ENCODE measurements at places on chromosomes 1 and 21.
A peak's percentile ranks its signal among the peaks of the same experiment; 100 is the strongest.

DNA sequence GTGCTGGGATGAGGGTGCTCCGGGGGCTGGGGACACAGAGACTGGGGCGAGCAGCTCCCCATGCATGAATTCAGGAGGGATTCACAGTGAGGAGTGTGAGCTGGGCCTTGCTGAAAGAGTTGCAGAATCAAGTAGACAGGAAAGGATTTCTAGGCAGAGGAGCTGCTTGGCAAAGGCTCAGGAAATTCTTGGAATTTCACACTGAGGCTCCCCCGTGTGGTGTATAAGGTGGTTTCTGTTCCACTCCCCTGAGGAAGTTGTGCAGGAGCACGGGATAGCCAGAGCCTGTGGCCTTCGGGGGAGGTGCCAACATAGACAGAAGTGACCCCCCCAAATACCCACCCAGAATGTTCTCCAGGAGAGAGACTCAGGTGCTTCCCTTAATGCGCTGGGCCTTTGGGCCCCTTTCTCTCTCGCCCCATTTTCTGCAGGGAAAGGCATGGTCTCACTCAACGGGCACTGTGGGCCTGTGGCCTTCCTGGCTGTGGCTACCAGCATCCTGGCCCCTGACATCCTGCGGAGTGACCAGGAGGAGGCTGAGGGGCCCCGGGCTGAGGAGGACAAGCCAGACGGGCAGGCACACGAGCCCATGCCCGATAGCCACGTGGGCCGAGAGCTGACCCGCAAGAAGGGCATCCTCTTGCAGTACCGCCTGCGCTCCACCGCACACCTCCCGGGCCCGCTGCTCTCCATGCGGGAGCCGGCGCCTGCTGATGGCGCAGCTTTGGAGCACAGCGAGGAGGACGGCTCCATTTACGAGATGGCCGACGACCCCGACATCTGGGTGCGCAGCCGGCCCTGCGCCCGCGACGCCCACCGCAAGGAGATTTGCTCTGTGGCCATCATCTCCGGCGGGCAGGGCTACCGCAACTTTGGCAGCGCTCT, 58.5 kb upstream of the ACTL8 start:
- DNase-seq = peak; percentile 36

DNA sequence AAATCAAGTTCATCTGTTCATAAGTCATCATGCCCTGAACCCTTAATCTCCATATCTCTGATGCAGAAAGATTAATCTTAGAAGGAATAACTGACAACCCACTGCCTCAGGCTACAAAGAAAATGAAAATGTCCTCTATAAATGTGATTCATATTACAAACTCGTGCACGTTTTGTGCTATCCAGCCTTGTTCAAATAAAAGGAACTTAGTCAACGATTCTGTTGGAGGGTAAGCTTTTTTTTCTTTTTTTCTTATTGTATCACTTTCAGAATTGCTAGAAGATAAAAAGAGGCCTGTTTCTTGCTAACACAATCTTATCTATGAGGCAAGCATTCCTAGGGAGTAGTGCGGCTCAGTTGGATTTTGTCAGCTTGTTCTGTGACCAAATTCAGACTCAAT, 228.4 kb downstream of the TM2D1 start:
- DNase-seq = no peak

DNA sequence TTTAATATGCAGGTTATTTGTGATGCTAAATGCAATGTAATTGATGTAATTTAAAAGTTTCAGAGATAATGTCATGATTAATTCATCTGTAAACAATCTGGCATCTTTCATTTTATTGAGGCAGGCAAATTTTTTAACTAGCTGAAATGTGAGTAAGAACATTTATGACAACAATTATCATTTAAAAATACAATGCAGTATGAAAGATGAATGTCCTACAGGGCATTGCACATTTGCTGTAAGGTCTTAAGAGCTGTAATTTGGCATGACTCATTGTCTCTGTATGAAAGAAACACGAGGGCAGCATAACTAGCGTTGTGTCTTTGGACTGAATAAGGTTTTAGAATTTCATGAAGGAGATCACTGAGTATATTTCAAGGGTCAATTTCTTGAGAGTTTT, 642.8 kb downstream of the PLA2G4A start:
- no peak for DNase-seq

- no peak for DNase-seq
Observed at GRCh38 chr1:172640111-172640510, 18.8 kb upstream of the FASLG start.

DNA sequence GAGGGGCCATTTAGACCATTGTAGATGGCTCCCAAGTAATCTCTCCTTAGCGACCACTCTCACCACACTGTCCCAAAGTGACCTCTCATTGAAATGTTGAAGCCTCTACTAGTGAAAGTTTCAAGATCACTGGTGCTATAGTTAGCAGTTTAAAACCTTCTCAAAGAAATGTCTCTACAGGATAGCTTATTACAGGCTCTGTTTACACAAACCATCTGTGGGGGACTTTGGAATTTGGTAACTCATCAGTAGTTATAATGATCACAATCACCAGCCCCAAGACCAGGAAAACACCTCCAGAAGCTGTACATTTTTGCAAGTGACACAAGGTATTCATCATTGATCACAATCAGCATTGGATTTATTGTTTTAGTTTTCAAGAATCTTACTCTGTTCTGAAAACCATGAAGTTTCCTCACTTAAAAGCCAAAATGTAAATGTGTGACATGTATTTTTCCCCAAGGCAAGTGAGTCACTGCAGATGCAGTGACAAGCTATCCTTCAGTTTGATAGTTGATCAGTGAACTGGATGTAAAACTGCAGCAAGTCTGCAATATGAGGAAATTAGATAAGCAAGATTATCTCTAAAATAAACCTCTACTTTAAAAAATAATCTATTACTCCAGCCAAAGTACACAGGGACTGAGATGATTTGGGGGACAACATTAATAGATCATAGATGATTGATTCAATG, 41.9 kb downstream of the C21orf91 start:
- DNase-seq = no peak

DNA sequence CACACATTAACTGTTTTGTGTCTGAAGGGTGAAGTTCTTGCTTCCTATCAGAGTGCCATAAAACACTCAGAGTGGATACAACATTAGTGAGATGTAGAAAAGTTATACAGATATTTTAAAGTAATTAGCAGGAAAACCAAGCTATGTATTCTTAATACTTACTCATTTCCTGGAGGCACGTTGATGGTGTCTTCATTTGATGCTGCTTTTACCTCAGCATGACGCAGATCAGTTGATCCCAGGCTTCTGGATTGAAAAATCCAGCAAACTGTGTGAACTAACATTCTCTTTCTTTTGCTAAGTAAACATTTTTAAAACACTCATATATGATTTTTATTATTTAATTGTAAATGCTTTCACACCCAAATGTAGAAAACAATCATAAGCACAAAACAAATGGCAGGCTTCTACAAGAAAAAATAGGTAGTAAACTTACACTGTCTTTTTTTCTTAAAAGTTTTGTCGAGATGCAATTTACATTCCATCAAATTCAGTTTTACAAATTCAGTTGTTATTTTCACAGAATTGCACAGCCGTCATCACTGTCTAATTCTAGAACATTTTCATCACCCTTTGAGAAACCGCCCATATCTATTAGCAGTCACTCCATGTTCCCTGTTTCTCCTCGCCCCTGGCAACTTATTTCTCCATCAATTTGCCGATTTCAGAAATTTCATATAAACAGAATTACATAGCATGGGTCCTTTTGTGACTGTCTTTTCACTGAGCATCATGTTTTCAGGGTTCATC, 198.9 kb downstream of the LRRC7 start:
- DNase-seq = no peak

DNA sequence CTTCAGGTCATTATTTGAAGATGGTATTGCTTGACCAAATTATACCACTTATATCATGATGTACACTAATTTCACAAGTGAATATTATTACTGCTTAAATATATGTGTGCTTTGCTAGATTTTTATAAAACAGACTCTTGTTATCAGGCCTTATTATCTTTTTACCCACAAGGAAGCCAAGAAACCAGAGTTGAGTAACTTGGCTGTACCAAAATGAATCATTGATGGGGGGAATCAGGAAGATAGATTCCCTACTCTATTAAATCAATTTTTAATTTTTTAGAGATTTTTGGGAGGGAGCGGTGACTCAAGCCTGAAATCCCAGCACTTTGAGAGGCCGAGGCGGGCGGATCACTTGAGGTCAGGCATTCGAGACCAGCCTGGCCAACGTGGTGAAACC, 16.0 kb upstream of the SCCPDH start:
- DNase-seq = no peak

GRCh38 chr1:151534662-151535278, 5.3 kb upstream of the TUFT1 start:
- no peak for DNase-seq

DNA sequence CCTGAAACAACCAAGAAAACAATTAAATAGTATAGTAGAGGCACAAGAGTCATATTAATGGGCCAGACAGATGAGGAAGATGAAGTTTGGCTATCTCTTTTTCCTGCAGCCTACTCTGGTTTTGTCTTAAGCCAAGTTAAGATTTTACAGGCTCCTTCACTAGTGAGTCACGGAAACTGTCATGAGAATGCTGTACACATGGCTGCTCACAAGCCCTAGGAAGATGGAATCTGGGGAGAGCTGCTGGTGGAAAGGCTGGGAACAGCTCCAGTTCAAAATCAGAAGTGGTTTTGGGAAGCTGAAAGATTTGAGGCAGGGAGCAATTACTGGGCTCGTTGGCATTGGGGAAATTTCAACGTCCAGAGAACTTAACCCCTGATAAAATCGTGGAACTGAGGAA, 46.4 kb upstream of the S1PR1 start:
- no peak for DNase-seq

- no peak for DNase-seq
Observed at GRCh38 chr1:67723620-67724019, 38.6 kb downstream of the GADD45A start.

DNA sequence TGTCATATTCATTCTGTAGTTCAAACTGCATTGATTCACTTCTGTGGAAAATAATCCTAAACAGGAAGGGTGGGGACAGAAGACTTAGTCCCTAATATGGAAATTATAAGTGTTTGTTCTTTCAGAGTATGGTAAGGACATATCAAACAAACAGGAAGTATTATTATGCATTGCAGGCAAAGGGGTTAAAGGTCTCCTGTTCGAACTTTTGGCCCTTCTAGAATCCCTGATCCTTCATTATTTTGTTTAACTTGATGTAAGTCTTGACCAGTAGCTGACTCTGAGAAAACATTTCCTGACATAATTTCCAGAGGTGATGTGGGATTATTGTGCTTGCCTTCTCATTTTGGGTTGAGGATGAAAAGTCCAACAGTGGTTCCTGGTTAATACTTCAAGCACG, 215.4 kb upstream of the ADGRL2 start:
- DNase-seq = no peak

DNA sequence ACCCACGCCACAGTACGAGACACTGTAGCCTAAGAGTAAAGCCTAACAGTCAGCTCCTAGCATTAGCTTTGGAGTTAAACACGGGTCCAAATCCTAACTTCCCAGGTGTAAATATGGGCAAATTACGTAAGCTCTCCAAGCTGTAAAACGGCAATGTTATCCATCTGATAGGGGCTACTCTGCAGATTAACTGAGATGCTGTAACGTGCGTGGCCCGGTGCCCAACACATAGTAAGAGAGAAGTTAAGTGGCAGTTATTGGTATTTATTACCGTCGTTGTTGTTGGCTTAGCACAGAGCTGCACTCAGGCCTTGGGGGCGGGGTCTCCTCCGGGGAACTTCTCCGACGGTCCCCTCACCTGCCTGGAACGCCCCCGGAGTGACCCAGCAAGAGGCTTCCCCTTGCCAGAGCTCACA, 457 bp downstream of the TRAPPC3 start:
- no peak for DNase-seq

All from HFF-Myc (cell line).